Renal cortex interstitium (tissue), 15 donors: ENCODE measurements at places on chromosomes 12 and 14. TPM values are rescaled to one million over a fixed set of nuclear protein-coding genes. Genes with fewer than 3 reads are reported as not detected.

DNA sequence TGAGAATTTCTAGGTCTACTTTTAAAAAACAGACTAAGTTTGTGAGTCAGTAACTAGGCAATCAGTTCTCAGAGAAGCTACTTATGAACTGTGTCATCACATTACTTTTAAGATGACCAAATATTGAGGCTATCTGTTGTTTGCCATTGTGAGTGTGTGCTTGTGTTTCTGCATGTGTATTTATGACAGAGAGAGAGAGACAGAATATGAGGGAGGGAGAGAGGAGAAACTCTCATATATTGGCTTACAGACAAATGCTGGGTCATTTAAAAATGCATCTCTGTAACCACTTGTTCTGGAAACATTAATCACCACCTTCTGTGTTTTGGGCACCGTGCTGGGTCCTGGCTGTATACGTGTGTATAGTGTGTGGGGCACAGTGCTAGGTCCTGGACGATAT, 161.5 kb upstream of the FRMD6 start:
- DNase-seq = no peak

DNA sequence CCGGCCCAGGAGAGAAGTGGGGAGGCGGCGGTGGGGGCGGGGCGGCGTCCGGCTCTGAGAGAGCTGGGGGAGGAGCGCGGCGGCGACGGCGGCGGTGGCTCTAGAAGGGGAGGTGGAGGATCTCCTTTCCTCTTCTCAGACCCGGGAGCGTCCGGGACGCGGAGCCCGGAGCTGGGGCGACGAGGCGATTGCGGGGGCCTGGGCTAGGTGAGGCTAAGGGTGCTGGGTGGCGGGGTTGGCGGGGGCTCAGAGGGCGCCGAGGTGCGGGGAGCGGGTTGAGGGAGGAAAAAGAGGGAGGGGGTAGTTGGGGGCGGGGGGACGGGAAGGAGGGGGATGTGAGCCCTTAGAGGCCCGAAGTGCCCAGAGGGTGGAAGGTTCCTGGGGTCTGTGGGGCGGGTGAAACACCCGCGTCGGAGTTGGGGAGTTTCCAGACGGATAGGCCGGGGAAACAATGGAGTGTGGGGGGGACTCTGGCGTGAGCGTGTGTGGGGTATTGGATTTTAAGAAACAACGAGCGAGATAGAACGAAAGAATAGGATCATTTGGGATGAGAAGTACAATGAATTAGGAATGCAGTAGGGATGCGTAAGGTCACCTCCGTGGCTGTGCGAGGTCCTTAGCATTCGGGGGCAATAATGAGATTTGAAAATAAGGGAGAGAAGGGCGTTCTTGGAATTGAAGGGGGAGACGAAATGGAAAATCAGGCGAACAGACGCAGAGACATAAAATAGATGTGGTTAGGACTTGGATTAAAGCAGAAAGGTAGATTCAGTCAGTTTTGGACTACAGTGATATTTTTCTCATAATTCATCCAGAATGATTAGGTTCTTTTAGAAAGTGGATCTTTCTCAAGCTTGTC, at the start of gene SPATS2:
TSS of gene SPATS2 (plus strand) at position 82 of the 859 bp plus-strand sequence. CDS start 93,551 bp downstream, outside the sequence.
- no peak for DNase-seq

- DNase-seq = no peak
Measured at GRCh38 chr12:3127832-3128231, 50.7 kb downstream of the TSPAN9 start.

The BDKRB1 gene
- polyA plus RNA-seq = 0.23 TPM

DNA sequence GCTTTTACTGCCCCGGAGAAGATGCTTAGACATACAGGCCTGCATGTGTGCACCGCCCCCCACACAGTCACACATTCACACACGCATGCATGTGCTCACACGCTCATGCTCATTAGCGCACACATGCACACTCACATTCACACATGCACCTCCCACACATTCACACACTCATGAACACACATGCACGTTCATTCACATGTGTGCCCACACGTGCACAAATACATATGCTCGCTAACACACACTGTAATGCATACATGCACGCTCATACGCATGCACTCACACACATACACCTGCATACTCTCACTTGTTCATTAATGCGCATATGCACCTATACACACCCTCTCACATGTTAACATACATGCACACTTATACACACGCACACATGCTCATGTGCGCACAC, 21.9 kb downstream of the TMEM132C start:
- DNase-seq = no peak

DNA sequence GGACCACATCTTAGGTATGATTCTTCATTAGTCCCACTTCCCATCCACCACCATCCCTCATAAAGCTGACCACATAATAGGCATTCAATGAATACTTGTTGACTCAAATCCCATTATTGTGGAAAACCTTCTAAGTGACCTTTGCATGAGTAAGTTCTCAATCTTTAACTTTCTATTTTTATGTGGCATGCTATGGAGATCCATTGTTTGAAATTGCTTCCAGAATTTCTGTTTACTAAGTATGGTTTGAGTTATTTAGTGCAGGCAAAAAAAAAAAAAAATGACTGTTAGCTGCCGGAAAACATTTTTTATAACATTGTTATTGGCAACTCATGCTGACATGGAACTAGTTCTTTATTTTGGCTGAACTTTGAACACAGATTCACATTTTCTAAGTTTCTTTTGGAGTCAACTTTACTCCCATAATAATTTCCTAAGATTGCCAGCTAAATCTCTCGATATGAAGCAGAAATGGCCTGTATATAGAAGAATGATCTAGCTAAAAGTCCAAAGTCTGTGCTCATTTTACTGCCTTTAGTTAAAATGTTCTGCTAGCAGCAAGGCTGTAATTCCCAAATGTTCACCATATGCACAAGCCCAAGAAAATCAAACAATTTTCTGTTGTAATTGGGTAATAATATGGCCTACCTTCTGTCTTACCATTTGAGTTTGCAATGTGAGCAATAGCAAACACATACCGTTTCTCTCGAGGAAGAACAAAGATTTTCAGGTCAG, 77.9 kb downstream of the PTGER2 start:
- DNase-seq = no peak

- DNase-seq = no peak
Measured at GRCh38 chr14:31880935-31881334, 196.2 kb upstream of the ARHGAP5 start.

The LGMN gene
- 134 TPM for polyA plus RNA-seq

GRCh38 chr12:108438667-108439066, 76.4 kb upstream of the FICD start:
- DNase-seq = no peak

DNA sequence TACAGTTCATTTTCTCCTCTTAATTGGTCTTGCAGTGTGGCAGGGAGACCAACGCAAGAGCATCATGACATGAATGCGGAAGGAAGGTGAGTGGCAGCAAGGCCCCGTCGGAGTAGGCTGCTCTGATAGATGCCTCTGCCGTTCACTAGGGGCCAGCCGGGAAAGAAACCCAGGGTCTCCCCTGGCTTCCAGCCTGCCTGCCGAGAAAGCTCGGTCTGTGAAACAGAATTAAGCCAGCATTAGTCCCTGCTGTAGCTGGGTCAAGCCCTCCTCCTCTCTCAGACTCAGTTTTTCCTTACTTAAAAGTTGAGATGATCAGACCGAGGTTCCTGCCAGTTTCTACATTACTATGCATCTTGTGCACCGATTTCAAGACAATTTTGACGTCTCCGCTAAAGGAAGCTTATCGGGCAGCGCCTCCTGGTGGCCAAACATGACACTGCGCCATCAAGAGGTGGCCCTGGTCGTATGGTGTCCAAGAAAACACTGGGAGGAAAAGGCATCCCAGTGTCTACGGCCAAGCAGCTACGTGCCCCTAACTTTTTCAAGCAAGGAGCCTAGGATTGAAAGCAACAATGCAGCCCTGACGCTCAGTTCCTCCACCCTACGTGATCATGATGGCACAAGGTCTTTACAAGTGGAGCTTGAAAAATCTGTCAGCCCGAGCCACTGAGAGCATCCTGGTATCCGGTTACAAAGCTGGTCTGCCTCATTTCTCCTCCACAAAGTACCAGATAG, 131.6 kb downstream of the KSR2 start:
- DNase-seq = peak; percentile 59

The SLC6A15 gene
- polyA plus RNA-seq = 0.76 TPM

DNA sequence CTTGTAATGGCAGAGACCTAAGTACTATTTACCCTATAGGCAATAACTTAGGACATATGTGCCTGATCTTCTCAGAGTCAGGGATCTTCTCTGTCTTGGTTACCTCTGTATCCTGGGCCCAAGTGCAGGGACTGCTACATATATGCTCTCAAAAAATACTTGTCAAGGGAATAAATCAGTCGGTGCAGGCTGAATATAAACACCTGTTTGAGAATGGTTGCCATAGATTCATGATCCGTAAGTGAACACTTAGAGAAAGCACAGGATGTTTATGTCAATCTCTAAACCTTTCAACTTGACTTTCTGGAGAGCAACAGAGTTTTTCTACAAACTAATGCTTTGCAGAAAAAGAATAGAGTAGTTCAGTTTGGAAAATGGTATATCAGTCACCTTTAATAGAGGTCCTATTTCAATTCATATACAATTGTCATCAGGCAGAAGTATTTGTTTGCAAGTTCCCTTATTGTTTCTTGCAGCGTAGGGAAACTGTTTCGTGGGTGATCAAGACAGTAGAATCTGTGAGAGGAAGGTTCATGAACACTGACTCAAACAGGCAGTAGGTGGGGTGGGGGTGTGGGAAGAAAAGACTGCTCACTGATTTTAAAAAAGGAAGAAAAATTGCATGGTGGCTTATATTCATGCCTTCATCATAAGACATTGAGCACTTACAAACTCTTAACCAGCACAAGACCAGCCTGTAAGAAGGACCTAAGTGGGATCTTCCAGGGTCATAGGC, 6.0 kb upstream of the UBE2N start:
- DNase-seq = no peak

The ST8SIA1 gene
- 5.9 TPM for polyA plus RNA-seq

GRCh38 chr14:75783602-75784313, 122.7 kb downstream of the TTLL5 start:
- DNase-seq = no peak

DNA sequence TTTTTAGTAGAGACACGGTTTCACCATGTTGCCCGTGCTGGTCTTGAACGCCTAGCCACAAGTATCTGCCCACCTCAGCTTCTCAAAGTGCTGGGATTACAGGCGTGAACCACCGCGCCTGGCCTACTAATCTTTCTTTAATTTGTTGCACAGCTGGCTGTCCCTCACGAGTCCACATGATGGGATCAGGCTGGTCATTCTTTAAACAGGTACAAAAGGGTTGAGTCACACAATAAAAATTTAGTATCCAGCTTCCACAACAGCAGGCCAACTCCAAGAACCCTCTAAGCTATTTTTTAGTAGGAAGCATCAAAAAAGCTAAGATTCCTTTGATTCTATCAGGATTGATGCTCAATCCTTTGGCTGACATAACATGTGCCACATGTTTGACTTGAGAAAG, 17.8 kb downstream of the SINHCAF start:
- no peak for DNase-seq

GRCh38 chr14:77603654-77604255, 12.7 kb downstream of the SPTLC2 start:
- no peak for DNase-seq

DNA sequence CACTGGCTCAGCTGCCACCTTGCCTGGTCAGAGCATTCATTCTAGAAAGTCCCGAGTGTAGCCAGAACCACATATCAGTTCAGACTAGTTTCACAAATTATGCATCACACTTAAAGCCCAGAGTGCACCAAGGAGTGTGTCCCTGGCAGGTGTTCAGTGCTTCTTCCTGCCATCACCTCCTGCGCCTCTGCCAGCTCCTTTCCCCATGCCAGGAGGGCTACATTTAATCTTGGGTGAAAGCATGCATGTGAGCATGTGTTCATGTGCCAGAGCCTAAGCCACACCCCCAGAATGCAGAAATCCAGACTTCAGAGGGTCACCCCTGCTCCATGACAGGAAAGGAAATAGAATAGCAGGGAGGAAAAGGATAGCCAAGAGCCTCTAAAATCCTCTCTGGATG, 381.6 kb downstream of the DPF3 start:
- DNase-seq = no peak

GRCh38 chr12:11891754-11892386, 178.9 kb upstream of the BCL2L14 start:
- no peak for DNase-seq

DNA sequence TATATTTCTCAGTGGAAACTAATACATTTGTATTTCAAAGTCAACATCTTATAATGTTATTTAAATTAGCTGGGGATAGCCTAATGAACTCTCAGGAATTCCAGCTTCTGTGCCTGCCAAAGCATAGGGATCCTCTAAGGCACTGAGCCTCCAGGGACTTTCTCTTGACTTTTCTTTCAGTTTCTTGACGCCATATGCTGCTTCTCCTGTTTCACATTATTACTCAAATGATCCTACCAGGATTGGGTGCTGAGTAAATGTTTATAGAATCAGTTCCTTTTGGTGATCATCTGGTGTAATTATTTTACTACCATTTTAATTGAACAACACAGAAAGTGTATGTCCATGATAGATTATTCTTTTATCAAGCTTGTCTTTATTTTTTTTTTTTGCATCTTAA, 7.9 kb downstream of the METTL25 start:
- DNase-seq = no peak

The PSMC6 gene
- 124 TPM for polyA plus RNA-seq

- no peak for DNase-seq
Measured at GRCh38 chr12:18859400-18859799, 121.5 kb downstream of the CAPZA3 start.

GRCh38 chr12:62517887-62518286, 51.3 kb downstream of the MON2 start:
- DNase-seq = no peak

DNA sequence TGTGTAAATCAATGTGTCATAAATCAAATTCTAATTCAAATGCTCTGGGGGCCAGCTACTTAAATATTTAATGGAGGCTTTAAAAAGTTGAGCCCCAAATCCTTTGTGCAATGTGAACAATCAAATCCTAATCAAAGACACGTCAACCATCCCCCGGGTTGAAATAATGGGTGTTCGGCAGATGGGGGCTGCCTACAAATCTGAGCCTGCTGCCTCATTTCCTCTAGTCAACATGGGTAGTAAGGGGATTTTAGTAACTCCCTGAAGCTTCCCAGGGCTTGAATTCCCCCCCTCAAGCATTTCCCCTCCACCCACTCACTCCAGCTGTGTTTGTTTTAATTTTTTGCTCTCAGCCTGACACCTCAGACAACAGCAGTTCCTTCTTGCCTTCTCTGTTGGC, 37.8 kb downstream of the SRRM4 start:
- no peak for DNase-seq

The DNAJC22 gene
- polyA plus RNA-seq = 22.1 TPM

The RD3L gene
- polyA plus RNA-seq = not detected

The BAG5 gene
- 29.4 TPM for polyA plus RNA-seq

The C1QL4 gene
- 0.98 TPM for polyA plus RNA-seq

The TARBP2 gene
- polyA plus RNA-seq = 49.4 TPM

DNA sequence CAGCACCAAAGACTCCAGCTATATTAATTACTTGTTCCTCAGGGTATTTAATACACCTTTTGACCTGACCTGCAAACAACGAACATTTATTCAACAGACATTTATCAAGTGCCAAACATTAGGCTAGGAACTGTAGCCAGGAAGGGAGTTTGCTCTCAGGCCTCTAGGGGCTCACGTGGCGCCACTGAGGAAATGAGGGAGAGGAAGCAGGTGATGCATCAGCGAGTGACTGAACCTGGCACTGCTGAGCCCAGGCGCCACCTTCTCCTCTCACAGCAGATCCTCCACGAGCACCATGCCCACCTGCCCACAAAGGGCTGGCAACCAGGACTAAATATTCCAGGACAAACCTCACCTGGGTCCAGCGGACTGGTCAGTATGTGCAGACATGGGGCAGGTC, 50.2 kb downstream of the SETD3 start:
- no peak for DNase-seq
